Stimulated activated CD8-positive, alpha-beta memory T cell treated with anti-CD3 and anti-CD28 coated beads, Interleukin-7, amount 100 ng/mL, for 1 hour (primary cell): ENCODE measurements at places on chromosomes 7 and 10.

GRCh38 chr10:31578181-31578852, 259.3 kb downstream of the ZEB1 start:
- DNase-seq, result no peak

DNA sequence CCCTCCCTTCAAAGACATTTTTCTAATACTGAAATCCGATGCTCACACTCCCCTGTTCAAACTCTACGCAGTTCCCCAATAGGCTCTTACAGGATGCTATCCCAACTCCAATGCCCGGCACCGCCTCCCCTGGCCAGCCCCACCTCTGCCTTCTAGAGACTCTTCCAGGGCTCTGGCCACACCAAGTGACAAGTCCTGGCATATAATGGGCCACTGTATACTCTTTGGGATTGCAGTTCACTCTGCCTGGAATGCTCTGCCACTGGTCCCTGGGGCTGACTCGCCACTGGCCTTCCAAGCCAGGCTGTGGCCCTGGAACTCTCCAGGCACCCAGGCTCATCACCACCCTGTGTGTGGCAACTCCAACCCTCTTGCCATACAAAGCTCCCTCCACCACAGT, 3.1 kb upstream of the BRI3 start:
- DNase-seq, result no peak

GRCh38 chr10:113552701-113553100, at the start of gene HABP2:
Gene HABP2 (plus strand): TSS chr10:113553053. CDS start chr10:113553122, 69 bp downstream.
- no peak for DNase-seq

- no peak for DNase-seq
These were observed 143.4 kb upstream of the GLI3 start for GRCh38 chr7:42380401-42380800.

DNA sequence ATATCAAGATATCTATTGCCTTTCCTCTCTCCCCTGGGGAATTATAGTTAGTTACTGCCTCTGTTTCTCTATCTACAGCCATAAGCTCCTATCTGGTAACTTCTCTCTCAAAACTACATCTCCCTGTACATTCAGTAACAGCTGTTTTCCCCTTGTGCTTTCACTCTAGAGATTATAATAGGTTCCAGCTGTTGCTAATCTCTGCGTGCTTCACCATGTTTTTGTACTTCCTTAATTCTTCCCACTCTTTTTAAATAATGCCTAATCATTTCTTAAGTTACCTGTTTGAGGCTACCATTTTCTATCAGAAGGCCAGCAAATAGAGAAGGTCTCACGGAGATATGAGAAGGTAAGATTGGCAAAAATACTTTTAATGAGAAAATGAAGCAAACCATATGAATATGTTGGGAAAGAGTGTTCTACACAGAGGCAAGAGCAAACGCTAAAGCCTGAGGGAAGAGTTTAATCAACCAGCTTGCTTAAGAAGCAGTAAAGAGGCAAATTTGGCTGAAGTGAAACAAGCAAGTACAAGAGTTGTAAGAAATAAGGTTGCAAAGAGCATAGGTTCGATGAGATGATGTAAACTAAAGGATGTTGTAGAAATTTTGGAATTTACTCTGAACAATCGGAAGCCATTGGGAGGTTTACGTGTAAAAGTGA, 101.9 kb upstream of the HGF start:
- no peak for DNase-seq

- DNase-seq, result no peak
These were observed 170.2 kb upstream of the GLI3 start for GRCh38 chr7:42407021-42407710.

GRCh38 chr7:105776068-105776790, 100.2 kb downstream of the ATXN7L1 start:
- no peak for DNase-seq

- no peak for DNase-seq
These were observed 66.0 kb downstream of the GRK5 start for GRCh38 chr10:119273413-119273812.

GRCh38 chr10:70088308-70088698, 35.7 kb downstream of the MACROH2A2 start:
- no peak for DNase-seq

GRCh38 chr7:117036053-117036669, 82.9 kb downstream of the ST7 start:
- DNase-seq, result no peak

- DNase-seq, result no peak
These were observed 305.1 kb downstream of the PTPRN2 start for GRCh38 chr7:158282461-158283001.

DNA sequence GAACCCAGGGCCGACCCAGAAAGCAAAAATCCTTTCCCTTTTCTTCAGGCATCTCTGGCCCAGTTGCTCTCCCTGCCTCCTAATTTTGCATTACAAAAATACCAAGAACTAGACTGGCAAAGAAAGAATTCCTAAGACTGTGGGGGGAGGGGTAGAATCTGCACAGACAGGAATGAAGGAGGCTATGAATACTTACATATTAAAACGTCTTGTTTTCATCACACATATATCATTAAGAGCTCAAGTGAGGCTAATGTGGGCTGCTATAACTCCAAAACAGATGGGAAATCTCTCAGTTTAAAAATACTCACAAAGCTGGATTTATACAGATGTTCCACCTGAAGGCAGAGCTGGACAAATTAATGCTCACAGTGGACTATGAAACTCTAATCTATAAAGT, 29.2 kb upstream of the MKX start:
- DNase-seq, result no peak

- no peak for DNase-seq
These were observed 81.6 kb downstream of the ARHGAP22 start for GRCh38 chr10:48523212-48523819.

GRCh38 chr10:84908491-84908890, 580.1 kb downstream of the CCSER2 start:
- no peak for DNase-seq

GRCh38 chr10:71553432-71553831, 156.7 kb downstream of the CDH23 start:
- DNase-seq, result no peak

GRCh38 chr7:87564296-87564963, 36.3 kb downstream of the ABCB1 start:
- no peak for DNase-seq

- DNase-seq, result no peak
These were observed 14.0 kb downstream of the ARL4A start for GRCh38 chr7:12701433-12701832.

DNA sequence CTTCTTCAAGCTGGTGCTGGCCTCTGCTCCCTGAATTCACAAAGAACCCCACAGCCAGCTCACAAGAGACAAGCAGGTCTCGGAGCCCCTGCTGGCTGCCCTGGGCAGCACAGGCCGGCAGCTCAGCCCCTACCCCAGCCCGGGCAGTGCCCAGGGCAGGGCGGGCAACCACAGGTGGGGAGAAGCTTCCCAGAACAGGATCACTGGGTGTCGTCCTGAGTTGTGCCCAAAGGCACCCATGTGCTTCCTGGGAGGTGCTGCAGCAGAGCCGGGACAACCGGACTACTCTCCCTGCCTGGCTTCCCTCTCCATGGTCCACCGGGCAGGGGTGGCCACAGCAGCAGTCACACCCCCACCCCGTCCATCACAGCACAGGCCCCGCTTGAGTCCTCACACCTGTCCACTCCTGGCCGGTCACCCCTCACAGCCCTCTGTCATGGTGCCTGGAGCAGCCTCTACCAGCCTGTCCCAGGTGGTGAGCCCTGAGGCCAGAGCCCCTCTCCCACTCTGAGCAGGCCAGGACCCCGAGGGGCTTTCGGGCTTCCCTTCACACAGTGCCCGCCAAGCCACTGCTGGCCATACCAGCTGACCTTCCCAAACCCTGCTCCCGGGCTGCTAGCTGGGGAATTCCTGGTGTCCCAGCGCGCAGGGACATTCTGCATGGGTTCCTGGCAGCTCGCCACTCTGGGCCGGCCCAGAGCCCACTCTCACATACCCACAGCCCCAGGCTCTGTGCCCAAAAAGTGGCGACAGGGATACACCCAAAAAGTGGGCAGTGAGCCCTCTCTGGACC, 3.1 kb downstream of the RASGEF1A start:
- no peak for DNase-seq

GRCh38 chr10:43962346-43963191, 313.9 kb upstream of the ZNF32 start:
- no peak for DNase-seq

GRCh38 chr10:62710182-62710581, 94.3 kb upstream of the ADO start:
- DNase-seq, result no peak

GRCh38 chr10:119006451-119007210, 22.9 kb upstream of the NANOS1 start:
- DNase-seq, result no peak

DNA sequence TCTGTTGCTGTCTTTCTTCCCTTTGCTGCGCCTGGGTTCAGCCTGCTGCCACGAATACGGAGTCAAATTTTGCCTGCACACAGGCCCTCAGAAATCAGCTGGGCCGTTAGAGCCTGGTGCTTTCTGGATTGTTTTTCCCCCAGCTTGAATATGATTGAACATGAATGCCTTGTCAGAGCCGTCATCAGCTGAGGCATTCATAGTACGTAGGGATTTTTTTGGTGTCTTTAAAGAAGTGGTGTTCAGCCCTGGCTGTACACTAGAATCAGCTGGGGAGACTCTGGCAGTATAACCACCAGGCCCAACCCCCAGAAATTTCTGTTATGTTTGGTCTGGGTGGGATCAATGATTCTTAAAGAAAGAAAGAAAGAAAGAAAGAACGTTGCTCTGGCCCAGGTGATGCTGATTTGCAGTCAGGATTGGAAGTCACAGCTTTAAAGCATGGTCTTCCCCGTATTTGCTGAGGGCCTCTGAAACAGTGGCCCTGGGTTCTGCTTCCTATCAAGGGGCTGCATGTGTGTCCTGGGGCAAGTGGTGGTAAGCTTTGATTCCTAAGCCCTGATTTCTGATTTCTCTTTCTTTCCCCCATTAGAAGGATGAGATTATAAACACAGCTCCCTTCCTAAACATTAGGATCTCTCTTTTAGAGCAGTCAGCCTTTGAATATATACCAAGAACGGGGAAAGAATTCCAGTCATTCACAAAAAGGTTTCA, 24.7 kb downstream of the NUB1 start:
- DNase-seq, result no peak
